ENCODE measurements at places on chromosomes 1 and 21. TPM values are rescaled to one million over a fixed set of nuclear protein-coding genes. Genes with fewer than 3 reads are reported as not detected.

DNA sequence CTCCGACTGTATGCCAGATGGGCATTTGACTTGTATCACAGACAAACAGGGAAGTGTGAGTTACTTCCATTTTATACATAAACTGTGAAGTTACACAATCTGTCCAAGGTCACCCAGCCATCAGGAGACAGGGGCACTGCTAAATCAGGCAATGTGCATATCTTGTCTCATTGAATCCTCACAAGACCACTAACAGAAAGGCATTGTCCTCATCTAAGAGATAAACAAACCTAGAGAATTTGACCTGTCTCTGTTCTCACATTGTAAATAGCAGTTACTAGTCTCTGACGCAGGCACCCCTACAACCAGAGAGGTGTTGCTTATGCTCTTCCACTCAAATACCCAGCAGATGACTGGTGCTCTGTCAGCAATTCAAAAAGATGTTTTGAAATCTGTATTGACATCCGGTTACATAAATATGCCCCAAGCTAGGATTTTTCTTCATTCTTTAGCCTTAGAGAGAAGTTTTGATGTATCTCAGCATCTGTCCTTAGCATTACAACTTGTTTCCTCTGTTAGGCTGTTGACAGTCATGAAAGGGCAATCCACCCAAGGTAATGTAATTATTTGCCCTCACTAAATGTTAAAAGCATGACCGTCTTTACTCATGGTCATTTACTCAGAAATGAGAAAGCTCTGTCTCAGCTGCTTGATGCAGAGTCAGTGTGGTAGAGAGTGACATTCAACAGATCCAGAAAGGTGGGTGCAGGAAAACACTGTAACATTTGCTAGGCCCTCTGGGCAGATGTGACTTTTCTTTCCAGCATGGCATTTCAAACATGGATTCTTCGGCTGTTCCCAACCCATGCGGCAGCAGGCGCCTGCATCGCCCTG, 51.9 kb upstream of the ZNF326 start:
- no peak for DNase-seq

Gene OR2T11
- not detected for total RNA-seq

GRCh38 chr1:28175955-28176485, 470 bp downstream of the PTAFR start:
- DNase-seq: no peak

- no peak for DNase-seq
These were observed 150.9 kb downstream of the RERE start for GRCh38 chr1:8666389-8667167.

- DNase-seq: no peak
These were observed 18.3 kb upstream of the SHCBP1L start for GRCh38 chr1:182971219-182971618.

DNA sequence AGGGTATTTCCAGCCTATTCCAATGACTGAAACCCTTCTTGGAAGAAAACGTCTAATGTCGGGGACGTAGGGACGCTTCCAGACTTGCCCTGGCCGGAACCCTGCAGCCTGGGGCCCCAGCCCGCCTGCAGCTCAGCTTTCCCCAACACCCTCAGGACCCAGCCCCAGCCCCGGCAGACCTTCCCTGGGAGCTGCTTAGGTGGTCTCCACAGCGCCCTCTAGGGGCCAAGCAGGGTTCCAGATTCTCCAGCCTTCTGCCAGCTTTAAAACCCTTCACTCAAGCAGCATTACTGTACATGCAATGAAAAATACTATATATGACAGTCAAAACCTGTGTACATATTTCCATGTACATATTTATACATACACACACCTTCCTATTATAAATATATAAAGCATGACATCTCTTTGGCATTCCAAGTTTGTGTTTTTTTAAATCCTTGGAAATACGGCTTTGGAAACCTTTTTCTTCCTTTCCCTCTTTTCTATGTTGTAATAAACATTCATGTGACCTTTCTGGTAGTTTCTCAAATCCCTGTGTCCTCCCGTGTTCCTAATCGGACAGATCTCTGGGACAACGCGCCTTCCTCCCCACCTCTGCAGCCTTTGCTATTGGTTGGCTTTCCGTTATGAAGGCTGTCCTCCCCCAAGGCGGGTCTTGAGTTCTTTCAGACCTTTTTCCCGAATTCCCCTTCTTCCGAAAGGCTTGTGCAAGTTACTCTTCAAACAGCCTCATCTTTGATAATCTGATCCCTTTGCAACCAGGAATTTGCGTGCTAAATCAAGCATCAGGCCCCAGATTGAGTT, 60.3 kb downstream of the STUM start:
- no peak for DNase-seq

GRCh38 chr1:41394959-41395956, 34.0 kb downstream of the FOXO6 start:
- DNase-seq: no peak

- DNase-seq: no peak
These were observed 23.8 kb upstream of the IFNAR1 start for GRCh38 chr21:33300701-33301631.

GRCh38 chr1:56073206-56073605, 506.2 kb downstream of the PLPP3 start:
- no peak for DNase-seq

DNA sequence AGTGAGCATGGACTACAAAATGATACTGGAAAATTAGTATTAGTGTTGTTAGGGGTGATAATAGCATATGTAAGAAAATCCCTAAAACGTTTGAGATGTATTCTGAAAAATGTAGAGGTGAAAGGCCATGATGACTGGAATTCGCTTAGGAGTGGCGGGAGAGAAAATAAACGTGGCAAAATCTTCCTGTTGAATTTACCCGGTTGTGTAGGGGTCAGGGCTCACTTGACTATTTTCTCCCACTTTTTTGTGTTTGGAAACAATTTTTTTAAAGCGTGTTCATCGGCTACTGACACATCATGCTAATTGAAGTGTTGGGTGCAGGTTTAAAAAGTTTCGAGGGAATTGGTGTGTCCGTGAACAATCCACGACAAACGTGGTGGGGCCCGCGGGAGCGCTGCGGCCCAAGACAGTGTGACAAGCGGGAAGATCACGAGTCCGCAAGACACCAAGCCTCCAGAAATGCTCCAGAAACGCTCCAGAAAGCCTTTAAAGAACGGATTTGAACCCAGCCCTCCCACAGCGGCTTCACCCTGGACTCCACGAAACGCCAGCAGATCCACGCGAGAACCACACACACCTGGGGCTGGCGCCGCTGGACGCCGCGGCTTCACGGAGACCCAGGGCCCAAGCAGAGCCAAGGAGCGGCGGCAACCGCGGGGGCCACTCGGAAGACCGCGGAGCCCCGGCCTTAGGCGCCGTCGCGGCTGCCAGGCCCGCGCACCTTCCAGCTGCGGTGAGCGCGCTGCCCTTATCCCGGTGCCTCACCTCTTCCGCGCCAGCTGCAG, 573 bp downstream of the PSMG1 start:
- DNase-seq: no peak

GRCh38 chr1:180288940-180289339, 58.9 kb downstream of the LHX4 start:
- DNase-seq: no peak

- no peak for DNase-seq
These were observed 8.7 kb upstream of the SNAPIN start for GRCh38 chr1:153649863-153650235.

DNA sequence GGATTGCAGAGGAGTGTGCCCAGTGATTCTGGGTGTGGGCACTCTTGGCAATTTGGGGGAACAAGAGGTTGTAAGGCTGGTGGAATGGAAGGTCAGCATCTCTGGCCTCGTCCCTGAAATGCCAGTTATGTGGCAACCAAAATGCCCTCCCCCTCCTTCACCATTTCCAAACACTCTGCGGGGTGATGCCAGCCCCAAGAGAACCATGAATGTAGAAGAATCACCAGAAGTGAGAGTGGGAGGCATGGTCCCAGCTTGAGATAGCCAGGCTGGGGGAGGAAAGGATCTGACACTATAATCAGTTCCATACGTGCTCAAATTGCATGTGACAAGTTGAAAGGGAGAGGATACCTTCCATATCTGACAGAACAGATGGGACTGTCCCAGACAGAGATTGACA, 88.7 kb upstream of the EDN2 start:
- no peak for DNase-seq

DNA sequence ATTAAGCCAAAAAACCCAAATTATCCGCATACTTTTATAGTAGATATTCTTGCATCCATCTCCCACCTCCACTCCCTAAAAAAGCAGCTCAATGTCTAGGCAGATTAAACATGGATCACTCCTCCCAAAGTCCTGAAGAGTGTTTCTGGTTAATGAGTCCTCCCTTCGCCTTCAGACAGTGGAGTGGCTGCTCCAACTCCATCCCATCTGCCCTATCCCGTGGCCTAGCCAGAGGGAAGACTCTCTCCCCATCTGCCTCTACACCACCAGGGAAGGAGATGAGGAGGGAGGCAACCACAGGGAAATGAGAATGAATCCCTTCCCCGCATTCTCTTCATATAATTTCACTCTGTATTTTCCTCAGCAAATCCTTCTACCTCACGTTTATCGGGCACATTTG, 103.8 kb downstream of the SLC45A1 start:
- DNase-seq: no peak

DNA sequence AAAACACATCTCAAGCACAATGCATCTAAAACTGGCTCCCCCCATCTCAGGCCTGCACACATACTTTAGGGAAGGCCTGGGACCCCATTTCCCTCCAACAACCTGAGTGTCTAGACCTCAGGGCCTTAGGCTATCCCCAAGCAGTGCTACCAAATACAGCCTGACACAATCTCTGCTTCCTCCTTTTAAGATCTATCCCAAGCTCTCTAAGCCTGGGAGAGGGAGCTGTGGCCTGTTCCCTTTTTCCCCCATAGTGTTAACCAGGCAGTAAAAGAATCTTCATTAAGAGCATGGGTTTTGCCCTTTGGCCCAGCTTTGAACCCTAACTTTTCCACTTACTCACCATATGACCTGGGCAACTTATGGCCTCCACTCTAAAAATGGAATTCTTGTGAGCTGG, 10.8 kb upstream of the COL8A2 start:
- DNase-seq: no peak

DNA sequence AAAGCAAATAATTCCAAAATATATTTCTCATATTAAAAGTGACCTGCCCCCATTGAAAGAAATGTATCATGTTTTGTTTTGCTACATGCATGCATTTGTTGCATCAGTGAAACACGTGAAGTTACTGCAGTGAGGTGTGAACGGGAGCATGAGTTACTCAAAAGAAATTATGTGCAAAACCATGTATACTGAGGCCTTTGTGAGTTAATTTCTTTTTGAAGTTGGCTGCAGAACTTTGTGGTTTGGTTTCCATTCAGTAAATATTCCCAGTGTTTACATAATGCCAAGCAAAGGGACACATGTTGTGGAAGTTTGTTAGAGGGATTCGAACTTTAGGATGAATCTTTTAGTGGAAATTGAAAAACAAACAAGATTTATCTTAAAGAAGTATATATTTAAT, 619.4 kb upstream of the ADAMTS5 start:
- no peak for DNase-seq

- no peak for DNase-seq
These were observed 15.1 kb upstream of the DNAH14 start for GRCh38 chr1:224914292-224914900.

GRCh38 chr1:245825128-245825901, 670.5 kb downstream of the KIF26B start:
- DNase-seq: no peak

- no peak for DNase-seq
These were observed 7.7 kb downstream of the SNX27 start for GRCh38 chr1:151619489-151620093.

Gene KRTAP19-2
- total RNA-seq: not detected

GRCh38 chr1:29500651-29501050, 264.3 kb downstream of the PTPRU start:
- DNase-seq: no peak

Gene TRMT1L
- total RNA-seq: 20.3 TPM

DNA sequence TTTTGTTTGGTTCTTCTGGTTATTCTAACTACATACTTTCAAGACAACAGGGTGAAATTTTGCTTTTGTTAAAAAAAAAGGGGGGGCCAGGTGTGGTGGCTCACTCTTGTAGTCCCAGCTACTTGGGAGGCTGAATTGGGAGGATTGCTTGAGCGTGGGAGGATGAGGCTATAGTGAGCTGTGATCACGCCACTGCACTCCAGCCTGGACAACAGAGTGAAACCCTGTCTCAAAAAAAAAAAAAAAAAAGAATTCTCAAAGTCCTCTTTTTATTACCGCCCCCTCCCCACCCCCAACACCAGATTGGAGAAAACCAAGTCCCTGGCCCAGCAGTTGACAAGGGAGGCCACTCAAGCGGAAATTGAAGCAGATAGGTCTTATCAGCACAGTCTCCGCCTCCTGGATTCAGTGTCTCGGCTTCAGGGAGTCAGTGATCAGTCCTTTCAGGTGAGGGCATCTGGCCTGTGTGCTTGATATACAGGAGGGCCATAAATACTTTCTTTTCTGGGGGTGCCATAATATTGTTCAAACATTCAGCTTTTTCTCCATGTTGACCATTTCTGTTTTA, 50.2 kb downstream of the LAMC2 start:
- no peak for DNase-seq

Gene PTPRU
- total RNA-seq: 80.4 TPM

GRCh38 chr1:53869454-53870117, 20.0 kb downstream of the YIPF1 start:
- no peak for DNase-seq

DNA sequence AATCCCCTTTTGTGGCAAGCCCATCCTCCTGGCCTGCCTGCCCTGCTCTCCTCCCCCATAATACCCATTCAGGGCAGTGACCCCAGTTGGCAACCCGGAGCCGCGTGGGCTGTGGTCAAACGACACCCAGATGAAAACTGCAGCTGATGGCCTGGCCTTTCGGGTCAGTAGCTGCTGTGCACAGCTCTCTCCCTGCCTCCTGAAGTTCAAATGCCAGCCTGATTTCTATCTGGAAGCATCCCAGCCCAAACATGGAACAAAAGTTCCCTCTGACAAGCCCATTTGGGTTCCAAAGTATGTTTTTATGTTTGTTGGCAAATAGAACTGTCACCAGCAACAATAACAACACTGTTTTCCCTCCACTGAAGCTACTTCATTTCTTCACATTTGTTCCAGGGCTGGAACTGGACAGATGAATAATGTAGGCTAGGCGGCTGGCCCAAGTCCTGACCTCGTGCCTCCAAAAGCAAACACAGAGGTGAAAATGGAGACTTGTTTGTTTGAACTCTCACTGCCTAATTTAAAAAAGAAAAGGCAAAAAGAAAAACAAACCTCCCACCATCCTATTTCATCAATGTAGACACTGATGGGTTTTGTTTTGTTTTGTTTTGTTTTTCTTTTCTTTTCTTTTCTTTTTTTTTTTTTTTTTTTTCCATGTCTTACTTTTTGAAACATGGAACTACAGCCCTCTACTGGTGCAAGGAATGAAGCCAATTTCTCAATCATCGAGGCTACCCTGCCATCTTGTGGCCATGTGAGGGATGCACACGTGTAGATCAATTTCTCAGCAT, 179.0 kb downstream of the ADSS2 start:
- peak; percentile 35 for DNase-seq

- DNase-seq: no peak
These were observed 29.4 kb upstream of the LRRN2 start for GRCh38 chr1:204714861-204715511.

DNA sequence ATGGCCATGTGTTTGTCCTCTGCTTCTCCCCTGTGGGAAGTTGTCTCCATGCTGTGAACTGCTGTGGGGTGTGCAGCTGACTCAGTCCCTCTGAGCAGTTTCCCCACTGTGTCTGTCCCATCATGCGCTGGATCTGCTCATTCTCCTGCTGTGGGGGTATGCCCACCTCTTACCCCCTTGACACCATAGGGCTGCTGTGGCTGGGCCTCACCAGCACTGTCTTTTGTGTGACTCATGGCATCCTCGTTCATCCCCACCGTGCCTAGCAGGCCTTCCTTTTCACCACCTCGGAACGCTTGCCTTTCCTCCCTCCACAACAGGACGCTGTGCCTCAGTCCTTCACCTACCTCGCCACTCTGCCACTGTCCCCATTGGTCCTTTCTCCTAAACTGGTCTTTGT, 27.3 kb downstream of the VANGL2 start:
- no peak for DNase-seq

All from kidney epithelial cell (primary cell).